ENCODE measurements at places on chromosomes 7 and 10.

DNA sequence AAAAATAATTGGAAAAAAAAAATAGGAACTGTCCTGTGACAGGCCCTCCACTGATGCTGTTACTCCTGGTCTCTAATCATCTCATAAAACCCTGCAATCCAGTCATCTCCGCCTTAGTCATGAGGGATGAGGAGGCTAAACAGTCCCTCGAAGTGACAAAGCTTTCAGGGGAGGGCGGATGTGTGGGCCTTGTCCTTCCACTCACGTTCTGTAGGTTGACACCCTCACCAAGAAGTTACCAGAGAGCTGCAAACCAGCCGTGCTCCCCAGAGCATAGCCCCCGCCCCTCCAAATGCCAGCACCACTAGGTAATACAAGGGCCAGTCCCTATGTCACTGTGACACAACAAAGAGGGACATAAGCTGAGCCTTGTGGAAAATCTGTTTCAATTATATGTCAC lies 11.9 kb downstream of the COBL start:
- no peak for DNase-seq

DNA sequence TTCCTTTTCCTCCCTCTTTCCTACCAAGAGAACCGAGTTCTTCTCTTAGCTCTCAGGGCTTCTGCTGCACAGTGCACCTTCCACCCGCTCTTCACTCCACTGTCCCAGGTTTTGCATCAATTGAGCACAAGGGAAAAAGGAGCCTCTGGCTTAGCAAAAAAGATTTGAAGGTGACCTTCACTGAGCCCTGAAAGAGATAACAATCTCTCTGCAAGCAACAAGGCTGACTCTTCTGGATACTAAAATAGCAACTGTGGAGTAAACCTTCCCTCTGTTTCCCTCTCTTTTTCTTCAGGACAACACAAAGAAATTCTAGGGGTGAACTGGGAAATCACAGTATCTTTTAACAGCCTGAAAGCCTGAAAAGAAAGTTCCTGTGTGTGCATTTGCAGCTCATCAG lies 354.7 kb upstream of the PODXL start:
- DNase-seq = no peak

GRCh38 chr10:82867056-82867455 lies 992.1 kb downstream of the NRG3 start:
- DNase-seq = no peak

DNA sequence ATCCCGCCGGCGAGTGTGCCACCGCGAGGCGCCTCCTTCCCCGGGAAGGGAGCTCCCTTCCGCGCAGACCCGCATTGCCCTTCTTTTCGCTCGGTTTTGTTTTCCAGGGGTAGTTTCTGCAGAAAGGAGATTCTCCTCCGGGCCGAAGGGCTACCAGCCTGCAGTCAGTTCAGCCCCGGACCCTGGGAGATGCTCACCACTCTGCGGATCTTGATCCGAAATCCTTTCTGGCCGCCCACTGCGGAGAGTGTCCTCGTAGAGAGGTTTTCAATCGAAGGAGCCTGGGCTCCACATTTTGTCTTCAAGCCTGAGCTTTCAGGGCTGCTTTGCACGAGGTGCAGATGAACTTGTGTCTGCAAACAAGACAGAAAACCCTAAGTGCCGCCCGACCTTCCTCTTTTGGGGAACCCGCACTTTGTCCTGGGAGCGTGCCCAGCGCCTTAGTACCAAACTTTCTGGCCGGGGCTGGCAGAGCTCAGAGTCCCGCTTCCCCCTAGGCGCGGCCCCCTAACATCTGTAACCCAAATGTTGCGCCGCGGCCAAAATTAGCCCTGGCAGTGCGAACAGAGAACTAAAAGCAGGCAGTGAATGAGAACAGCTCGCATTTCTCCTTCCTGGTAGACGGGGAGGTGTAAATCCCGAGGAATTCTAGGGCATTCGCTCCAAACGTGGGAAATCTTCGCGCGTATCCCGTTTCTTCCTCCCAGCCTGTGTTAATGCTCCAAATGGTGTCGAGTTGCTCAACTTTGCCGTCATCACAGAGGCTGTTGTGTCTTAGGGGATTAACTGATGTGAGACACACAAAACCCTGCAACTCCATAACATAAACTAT lies 6.7 kb upstream of the EN2 start:
- no peak for DNase-seq

- DNase-seq = no peak
Measured at GRCh38 chr10:16030562-16030961, 170.3 kb upstream of the MINDY3 start.

- no peak for DNase-seq
Measured at GRCh38 chr10:88293073-88293472, 290.0 kb downstream of the RNLS start.

GRCh38 chr10:127877699-127878098 lies 15.0 kb downstream of the CLRN3 start:
- DNase-seq = no peak

DNA sequence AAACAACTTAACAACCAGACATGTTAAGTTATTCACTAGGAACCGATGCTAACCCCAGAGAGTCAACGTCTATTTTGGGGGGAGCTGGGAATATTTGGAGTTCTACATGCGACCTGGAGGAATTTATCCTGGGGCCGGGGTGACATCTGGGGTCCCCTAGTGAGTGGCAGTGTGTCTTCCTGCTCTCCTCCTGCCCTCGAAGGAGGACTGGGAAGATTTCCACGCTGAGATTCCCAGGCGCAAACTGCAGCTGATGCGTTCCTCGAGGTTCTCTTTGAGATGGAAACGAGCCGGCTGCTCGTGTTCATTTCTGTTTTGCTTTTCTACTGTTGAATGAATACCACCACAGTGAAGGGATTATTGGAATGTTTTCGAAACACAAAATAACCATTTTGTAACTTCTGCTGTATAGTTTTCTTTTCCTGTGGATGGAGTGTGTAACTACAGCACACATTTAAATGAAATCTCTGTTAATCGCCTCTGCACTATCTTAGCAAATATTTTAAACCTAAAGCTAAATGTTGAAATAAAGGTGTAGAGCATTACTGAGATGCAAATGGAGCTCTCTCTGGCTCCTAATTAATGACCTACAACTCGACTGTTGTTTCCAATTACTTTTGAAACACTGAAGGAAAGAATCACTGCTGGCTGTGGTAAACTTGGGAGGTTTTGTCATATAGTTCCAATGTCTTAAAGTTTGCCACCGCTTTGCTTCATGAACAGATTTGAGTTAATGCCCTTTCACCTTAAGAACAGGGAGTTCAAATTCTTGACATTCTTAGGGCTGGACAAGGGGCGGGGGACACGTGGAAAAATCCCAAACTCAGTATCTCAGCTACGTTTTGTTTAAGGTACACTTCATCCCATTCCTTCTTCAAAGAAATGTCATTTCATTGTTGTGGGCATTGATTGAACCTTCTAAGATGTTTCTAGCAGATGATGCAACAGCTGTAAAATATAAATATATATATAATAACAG lies 21.1 kb downstream of the GATA3 start:
- DNase-seq = no peak

DNA sequence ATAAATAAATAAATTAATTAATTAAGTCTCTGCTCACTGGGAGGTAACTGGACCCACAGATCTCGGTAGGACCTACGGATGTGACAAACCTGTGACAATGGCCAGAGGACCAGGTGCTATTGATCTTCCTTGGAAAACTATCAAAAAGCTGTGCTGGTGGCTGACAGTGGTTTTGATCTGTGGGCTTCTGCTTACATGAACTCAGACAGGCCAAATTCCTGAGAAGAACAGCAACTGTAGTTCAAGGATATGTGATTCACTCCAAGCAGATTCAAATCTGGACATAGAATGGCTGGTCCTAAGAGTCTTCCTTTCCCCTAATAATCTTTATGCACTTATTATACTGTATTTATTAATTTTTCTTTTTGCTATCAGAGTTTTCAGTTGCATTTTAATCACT lies 80.0 kb downstream of the ATXN7L1 start:
- no peak for DNase-seq

- DNase-seq = no peak
Measured at GRCh38 chr7:142511801-142512200, 237.5 kb upstream of the PRSS1 start.

GRCh38 chr10:49562893-49563292 lies 24.0 kb upstream of the ERCC6 start:
- no peak for DNase-seq

DNA sequence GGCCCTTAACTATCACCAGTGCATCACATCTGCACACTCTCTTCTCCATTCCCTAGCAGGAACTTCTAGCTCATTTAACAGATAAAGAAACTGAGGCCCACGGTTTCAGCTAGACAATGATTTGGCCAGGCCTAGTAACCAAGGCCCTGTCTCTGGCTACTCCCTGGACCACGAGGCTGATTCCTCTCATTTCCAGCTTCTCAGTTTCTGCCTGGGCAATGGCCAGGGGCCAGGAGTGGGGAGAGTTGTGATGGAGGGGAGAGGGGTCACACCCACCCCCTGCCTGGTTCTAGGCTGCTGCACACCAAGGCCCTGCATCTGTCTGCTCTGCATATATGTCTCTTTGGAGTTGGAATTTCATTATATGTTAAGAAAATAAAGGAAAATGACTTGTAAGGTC lies 13.5 kb downstream of the AQP1 start:
- no peak for DNase-seq

- no peak for DNase-seq
Measured at GRCh38 chr7:126698909-126699308, 553.8 kb downstream of the GRM8 start.

- no peak for DNase-seq
Measured at GRCh38 chr10:43002596-43002995, 74.3 kb upstream of the RET start.

GRCh38 chr7:114181280-114181679 lies 233.3 kb upstream of the FOXP2 start:
- DNase-seq = no peak

DNA sequence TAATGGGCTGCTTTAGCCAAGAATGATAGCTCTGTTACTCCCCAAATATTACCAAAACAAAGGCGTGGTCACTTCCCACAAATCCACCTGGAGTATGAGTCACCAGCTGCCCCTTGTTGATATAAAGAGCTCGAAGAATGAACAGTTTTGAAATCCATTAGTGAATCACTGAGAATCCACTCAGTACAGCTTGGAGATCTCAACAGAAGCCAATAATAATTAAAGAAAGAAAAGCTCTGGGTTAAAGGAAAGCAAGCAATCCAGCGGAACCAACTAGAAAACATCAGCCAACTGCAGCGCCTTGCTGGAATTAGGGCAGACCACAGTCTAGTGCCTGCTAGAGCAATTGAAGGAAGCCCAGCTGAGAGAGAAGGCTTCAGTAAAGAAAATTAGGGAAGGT lies 576.0 kb upstream of the C7orf33 start:
- no peak for DNase-seq

GRCh38 chr7:82438521-82438920 lies 5.1 kb downstream of the CACNA2D1 start:
- no peak for DNase-seq

DNA sequence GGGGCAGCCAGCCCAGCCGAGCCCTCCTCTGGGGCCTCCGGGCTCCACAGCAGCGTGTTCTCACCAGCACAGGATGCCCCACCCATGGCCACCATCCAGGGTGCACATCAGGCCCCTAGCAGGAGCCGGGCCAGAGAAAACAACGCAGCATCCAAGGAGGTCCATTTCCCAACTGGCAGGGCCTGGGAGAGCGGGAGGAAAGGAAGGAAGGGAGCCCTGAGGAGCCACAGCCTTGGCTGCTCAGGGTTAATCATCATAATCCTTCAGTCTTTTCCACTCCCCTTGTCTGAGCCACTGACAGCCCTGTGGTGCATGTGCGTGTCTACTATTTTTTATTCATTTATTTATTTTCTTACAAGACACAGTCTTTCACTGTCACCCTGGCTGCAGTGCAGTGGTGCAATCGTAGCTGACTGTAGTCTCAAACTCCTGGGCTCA lies 3.6 kb downstream of the PLAC9 start:
- DNase-seq = no peak

DNA sequence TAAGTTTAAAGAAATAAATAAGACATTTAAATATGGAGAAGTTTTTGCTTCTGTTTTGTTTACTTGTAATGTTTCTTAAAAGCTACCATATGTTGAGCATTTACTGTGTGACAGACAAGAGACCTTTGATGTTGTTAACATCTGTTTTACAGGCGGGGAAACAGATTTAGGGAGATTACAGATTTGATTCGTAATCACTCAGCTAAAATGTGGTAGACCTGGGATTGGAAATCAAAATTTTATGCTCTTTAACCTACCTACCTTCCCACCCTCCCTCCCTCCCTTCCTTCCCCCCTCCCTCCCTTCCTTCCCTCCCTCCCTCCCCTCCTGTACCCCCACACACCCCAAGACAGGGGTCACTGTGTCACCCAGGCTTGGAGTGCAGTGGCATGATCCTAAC lies 11.7 kb downstream of the LCOR start:
- no peak for DNase-seq

GRCh38 chr7:131600085-131600881 lies 43.9 kb upstream of the PODXL start:
- no peak for DNase-seq

- no peak for DNase-seq
Measured at GRCh38 chr10:109587366-109587765, 335.9 kb downstream of the XPNPEP1 start.

DNA sequence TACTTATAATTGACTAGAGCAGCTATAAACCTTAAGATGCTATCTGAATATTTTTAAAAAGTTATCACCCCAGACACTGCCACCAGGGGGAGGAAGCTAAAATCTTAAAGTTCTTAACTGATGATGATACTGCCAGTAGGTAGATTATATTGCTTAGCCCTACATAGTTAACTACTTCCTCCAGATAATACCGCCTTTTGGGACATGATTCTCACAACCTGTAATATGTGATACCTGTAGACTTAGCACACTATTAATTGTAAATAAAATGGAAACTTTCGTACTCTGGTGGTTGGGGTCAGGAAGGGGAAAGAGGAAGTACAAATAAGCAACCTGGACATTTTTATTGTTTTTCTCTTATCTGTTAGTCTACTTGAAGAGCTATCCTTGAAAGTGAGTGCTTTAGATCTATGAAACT lies 268.9 kb downstream of the ADK start:
- no peak for DNase-seq

DNA sequence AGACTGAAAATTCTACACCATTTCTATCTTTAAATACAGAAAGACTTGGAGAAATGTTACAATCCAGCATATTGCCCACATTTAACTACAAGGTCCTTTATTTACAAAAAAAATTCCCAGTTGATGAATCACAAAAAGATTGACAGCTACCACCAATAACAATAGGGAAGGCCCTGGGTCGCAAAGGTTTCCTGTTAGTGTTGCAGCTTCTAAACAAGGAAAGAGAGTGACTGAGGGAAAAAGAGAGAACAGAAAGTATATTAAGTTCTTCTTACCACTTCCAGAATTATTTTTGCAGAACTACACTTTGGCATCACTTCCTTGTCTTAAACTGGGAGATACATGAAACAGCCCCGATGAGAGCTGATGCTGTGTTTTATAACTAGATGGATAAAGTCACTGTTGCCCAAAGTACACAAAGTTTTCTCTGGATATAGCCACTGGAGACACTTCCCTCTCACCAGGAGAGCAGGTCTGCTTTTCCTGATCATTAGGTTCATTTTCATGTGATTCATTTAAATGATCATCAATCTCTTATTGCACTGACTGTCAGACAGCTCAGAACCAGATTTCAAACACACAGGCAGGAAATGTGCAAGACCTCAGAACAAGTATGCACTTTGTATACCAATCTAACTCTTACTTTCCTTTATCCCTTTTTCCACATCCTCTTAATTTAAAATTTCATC lies 57.0 kb downstream of the SHTN1 start:
- no peak for DNase-seq

- DNase-seq = no peak
Measured at GRCh38 chr7:75716992-75717626, 21.6 kb downstream of the HIP1 start.
